AML-193 (cell line): ENCODE measurements at places on chromosomes 2 and 18.
A peak's percentile ranks its signal among the peaks of the same experiment; 100 is the strongest.

DNA sequence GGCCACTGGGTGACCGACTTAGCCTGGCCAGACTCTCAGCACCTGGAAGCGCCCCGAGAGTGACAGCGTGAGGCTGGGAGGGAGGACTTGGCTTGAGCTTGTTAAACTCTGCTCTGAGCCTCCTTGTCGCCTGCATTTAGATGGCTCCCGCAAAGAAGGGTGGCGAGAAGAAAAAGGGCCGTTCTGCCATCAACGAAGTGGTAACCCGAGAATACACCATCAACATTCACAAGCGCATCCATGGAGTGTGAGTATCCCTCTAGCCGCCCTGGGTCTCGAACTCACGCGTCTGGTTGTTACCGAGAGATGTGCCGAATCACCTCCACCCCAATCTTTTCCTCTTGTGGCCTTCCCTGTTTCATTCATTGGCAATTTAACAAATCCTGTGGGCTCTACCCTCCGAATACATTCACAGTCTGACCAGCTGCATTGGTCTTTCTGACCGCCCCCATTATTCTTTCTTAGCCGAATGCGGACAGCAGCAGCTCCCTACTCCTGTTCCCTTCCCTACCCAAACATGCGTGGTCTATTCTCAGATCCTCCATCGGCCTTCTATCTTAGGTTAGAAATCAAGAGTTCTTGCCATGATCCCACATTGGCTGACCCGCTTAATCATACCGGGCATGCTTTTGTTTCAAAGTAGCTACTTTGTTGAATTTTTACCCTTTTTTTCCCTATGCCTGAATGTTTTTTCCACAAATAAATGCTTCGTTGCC lies 631 bp downstream of the RPL31 start:
- no peak for DNase-seq

DNA sequence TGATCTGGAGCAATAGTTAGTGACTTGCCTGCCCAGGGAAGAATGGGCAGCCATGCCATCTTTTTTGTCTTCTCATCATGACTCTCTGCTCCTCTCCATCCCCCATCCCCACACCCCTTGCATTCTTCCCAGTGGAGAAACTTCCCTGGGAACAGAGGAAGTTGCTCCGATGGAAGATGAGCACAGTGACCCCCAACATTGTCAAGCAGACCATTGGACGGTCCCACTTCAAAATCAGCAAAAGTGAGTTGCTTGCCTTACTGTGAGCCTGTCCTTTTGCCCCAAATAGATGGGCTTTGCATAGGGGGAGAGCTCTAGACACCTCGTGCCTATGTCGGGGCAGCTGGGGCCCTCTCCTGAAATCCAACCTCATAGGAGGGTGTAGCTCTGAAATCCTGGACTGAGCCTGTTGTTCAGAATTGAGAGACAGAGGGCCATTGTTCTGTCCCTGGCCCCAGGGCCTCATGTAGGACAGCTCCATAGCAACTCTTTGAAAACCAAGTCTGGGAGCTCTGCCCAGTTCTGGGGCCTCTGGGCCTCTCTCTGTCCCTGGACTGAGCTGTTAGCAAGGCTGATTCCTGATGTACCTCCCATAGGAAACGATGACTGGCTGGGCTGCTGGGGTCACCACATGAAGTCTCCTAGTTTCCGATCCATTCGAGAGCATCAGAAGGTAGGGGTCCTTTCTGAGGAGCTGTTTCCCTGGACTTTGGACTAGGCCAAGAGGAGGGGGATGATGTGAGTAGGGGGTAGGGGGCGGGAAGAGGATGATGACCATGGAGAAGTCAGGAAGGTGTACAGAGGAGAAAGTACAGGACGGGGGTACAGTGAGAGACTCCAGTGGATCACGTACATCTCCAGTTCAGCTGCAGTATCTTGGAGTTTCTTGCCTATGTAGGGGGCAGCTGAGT lies 35.2 kb downstream of the TTLL4 start:
- DNase-seq, result no peak

DNA sequence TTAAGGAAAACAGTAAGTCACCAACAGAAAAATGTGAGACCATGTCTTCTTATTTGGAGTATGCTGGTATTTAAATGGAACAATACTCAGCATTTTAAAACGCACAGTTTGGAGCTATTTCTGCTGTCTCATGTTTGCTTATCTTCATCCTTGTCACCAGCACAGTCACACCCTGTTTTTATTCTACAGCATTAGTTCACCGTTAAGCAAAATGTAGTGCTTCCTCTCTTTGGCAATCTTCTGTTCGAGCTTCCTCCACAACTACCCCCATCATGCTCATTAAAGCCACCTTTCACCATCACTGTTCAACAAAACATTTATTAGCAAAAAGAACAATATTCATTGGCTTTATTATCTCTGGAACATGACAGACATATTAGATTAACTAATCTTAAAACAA lies 64.0 kb downstream of the SLC40A1 start:
- peak; percentile 49 for DNase-seq

GRCh38 chr18:55110436-55110835 lies 151.2 kb upstream of the CCDC68 start:
- DNase-seq, result no peak

DNA sequence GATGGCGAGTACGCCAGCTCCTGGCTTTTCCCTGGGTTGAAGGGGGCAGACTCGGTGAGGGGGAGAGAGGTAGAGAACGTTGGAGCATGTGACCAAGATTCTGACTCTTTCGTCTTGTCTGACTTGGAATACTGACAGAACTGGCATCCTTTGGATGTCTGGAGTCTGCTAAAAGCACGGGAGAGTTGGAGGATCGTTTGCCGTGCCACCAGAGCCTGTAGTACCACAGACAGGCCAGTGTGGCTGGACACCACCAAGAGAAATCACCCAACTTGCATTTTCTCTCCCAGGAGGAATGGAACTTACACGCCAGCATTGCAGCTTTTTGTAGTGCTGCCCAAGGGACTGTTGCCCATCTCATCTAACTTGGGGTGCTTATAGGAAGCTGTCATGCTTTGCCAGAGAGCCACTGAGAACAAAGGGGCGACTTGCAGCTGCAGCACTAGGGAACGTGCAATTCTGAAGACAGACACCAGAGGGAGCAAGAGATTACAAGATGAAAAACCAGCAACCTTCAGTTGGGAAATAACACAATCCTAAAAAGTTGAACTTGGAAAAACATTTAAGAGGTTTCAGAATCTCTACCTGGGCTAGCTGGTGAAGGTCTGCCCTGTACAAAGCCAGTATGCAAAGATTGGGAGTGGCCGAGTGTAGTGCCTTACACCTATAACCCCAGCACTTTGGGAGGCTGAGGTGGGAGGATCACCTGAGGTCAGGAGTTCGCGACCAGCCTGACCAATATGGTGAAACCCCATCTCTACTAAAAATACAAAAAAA lies 24.1 kb downstream of the PSMG2 start:
- DNase-seq, result peak; percentile 63

DNA sequence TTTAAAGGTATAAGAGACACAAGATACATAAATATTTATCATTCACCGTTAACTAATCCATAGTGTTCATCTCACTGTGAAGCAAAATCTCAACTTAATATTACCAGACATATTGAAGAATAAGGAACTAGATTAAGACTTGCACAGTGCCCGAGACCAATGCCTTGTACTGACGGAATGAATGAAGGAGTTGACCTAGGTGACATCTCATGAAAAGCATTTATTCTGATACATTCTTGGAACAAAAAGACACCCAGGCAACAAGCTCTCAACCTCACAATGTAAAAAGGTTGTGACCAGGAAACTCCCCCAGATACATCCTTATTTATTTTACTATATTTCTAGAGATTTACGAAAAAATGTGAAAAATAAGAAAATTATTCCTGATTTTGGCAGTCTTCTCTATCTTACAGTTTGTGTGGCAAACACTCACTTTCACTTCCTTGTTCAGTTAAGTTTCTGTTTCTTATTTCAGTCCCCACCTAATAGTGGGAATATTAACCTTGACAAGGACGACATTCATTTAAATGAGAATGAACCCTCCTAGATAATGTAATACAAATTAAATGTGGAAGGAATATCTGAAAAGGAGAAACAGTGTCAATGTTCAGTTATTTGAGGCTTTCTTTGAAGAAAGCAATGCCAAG lies 28.4 kb downstream of the M1AP start:
- no peak for DNase-seq

- no peak for DNase-seq
Observed at GRCh38 chr2:153476816-153477635, 1.5 kb downstream of the RPRM start.

DNA sequence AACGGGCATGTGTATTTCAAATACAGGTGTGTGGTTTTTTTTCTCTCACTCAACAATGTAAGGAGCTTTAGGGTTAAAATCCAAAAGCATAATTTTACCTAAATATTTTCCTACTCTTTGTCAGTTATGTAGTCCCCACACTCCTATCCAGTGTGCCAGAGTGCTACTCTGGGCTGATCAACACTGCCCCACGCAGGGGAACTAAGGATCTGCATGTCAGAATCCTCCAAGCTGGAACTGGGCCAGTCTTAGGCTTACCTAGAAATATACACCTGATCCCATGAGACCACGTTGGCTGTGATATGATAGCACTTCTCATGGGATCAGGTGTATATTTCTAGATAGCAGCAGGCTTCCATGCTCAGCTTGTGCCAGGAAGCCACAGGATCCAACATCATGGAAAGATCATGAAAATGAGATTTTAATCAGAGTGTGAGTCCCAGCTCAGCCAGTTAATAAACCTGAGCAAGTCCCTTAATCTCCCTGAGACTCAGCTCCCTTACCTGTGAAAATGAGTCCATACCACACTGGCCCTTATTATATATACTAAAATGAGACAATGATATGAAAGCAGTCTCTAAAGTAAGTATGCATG lies 29.7 kb downstream of the CCDC141 start:
- DNase-seq, result peak; percentile 22

DNA sequence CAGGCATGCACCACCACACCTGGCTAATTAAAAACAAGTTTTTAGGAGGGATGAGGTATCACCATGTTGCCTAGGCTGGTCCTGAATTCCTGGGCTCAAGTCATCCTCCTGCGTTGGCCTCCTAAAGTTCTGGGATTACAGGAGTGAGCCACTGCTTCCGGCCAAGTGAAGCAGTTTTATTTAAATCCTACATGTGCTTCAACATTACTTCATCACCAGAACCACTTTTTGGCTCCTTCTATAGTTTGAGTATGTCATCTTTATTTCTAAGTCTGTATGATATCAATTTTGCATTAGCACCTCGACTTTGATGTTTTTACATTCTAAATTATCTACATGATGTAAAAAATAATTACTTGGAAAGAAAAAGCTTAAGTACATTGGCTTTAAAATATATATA lies 144.3 kb downstream of the FMNL2 start:
- no peak for DNase-seq

DNA sequence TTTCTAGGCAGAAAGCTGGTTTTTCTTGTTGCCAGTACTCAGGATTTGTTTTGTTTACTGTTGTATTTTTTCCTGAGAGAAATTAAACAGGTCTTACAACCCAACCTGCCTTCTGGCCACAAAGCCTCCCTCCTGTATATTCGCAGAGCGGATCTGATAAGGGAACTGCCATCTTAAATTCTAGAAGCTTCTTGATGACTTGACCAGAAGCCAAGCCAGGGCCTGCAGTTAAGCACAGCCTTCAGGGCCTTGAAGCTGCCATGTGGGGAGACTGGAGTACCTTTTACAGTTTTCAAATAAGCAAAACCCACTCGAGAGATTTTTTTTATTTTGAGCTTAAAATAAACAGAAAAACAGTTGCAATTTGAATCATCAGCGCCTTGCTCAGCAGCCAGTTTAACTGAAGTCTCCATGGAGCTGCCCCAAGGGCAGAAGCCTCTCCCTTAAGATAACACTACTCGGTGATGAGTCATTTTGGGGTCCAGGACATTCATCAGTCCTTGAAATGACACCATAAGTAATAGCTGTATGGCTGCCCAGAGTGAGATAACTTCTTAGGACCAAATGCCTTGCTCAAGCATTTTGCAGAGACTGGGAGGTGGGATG lies 51.5 kb upstream of the PHLPP1 start:
- no peak for DNase-seq

DNA sequence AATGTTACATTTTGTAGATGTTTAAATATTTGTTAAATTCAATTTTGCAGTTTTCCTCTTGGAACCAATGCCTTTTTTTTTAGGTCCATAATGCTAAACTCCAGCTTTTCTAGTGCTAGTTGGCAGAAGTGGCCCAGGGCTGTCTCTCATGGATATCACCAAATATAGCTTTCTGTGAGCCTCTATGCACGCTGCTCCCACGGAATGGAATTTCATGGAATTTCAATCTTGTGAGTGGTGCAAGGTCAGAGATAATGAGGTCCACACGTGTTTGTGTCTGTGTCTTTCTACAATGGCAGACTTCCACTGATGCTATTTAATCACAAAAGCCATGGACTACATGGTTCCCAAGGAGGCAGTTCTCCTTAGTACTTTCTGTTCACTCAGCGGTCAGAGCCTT lies 191.5 kb upstream of the PARD3B start:
- DNase-seq, result no peak

DNA sequence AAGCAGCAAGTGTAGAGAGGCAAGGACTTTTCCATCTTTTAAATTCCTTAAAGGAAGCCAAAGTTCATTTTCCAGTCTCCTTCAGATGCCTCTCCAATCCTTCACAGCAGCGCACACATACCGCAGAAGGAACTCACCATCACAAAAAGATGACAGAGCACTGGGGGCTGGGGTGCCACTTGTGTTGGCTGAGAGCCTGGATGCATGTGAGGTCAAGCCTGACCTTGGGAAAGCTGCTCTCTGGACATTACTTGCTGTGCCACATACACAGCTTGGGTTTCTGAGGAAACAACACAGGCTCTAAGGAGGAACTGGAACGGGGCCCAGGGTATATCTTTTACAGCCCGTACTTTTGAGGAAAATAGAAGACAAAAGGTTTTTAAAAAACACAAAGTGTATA lies 364.3 kb upstream of the MEX3C start:
- no peak for DNase-seq

GRCh38 chr18:31977270-31977872 lies 34.4 kb upstream of the TRAPPC8 start:
- DNase-seq, result peak; percentile 40

DNA sequence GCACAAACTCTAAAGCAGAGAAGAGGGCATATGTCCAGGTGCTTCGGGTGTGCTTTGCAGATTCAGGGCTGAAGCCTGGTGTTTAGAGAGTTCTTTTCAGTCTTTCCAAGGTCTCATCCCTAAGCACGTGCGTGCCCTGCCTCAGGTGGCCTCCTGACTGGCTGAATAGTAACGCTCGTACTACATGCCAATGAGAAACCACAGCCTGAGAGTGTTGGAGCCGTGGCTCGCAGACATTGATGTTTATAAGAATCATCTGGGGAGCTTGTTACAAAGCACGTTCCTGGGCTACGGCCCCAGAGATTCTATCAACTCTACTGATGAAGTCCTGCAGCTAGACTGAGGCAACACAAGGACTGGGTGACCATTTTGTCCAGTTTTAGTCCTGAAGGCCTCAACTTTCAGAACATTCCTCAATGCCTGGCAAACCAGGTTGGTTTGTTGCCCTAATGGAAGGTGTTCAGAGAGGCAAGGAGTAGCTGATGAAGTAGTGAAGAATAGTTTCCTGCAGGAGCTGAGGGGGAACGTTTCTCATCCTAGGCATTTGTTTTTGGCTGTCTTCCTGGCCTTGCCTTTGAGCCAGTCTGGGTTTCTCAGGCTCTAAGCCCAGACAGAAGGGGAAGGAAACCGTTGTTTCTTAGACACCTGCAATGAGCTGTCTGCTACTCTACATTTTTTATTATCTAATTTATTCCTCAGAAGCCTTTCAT lies 31.5 kb upstream of the HAAO start:
- DNase-seq, result no peak
